ENCODE measurements at places on chromosomes 11 and 22.

DNA sequence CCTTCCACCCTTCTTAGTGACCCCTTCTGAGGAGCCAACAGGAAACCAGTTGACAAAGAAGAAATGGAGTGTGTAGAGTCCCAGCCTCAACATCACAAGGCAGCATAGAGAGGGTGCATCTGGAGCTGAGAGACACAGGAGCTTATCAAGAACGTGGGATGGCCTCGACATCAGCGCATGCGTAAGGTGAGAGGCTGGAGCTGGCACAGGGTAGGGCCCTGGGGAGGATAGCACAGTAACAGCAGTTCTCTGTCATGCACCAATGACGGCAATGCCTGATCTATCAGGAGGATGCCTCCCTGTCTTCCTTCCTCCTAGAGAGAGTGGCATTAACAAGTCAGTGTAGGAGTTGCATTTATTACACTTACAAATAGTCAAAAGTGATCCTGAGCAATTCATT lies 426.1 kb downstream of the NTM start:
- DNase-seq, result no peak

DNA sequence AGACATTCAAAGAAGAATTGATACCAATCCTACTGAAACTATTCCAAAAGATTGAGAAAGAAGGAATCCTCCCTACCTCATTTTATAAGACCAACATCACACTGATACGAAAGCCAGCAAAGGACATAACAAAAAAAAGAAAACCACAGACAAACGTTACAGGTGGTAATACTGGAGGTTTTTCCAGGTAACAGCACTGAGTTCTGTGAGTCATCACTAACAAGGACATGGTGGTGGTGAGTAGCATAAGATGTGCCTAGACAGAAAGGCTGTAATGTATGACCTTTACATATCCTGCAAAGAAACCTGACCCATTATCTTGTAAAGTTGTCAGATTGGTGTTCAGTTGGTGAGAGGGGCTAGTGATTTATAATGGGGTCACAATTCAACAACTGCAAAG lies 15.3 kb downstream of the OR9G1 start:
- DNase-seq, result no peak

- DNase-seq, result no peak
Measured at GRCh38 chr11:11865449-11865848, 23.7 kb downstream of the USP47 start.

DNA sequence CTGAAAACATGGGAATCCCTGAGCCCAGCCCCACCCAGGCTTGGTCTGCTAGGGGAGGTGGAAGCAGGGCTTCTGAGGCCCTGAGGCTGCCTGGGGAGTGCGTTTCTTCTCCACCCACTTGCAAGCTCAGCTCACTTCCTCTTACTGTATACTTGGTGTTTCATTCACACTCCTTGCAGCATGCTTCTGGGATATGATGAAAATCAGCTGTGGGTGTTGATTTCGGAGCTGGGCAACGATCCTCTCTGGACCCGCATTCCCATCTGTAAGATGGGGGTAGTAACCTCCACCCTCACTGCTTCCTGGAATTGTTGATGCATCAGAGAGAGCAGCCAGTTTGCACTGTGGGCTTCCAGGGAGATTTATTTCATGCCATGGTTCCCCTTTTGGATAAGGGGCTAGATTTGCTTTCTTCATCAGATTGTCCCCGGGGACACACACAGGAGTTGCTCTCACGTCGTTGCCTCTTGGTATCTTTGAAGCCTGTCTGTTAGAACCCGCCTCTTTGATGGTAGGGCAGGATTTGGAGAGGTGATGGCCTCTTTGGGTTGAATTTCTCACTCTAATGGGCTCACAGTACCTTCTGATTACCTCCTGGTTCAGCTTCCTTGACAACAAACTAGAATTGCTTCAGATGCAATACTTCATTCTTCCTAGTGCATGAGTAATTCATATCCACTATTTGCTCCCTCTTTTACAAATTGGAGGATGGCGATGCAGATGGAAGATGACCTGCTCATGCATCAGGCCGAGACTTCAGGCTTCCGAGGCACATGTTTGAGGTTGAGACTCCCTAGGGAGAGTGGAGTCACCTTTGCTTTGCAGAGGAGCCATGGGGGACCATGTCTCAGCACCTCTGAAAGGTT lies 40.4 kb downstream of the BCR start:
- DNase-seq, result no peak

GRCh38 chr11:35165423-35166368 lies 26.7 kb downstream of the CD44 start:
- peak; percentile 63 for DNase-seq

DNA sequence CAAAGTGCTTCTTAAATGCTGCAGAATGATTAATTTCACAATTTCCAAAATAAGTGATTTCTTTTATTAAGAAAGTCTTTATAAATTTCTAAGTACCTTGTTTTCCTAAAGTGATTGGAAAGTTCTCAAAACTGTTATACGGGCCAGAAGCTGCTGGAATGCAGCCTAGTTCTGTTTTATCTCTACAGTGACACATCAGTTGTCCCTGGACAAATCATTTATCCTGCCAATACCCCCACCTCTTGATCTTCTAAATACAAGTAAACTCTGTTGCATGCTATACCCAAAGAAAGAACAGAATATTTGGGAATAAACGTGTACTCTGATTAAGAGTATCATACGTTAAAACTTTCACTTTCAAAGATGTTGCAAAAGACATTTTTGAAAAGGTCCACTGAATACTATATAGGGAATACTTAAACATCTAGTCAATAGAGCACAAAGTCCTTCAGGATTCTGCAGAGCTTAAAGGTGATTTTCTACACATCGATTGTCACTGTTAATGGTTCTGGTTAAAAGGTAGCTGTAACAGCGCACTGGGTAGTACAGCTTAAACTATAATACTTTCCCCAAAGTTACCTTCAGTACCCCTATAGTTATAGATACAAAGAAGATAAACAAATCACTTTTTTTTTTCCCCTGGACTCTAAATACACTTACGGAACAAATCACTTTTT lies 92.1 kb upstream of the APOA1 start:
- no peak for DNase-seq

- no peak for DNase-seq
Measured at GRCh38 chr22:31235081-31235480, 23.0 kb downstream of the LIMK2 start.

GRCh38 chr11:19777039-19777376 lies 64.4 kb downstream of the NAV2 start:
- no peak for DNase-seq

DNA sequence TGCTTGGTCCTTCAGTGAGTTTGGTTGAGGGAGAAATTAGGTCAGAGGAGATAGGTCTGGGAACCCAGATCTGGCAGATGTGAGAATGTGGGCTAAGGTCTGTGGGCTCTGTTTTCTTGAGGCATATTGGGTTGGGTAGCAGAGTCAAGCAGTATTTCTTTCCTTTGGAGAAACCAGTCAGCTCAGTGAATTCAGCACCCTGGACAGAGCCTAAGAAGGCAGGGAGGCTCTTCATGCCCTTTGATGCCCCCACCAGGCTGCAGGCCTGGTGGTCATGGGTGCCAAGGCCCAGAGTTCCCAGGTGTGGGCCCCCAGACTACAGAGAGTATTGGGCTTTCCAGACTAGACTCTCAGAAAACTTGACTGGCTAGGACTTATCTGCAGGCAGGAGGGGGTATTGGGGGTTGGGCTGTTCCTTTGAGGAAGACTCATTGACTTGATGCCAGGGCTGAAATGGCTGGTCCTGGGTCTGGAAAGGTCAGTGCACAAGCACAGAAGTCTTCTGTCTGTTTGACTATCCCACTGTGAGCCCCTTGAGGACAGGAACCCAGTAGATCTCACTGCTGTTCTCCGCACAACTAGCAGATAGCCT lies 45.3 kb upstream of the NECTIN1 start:
- no peak for DNase-seq

DNA sequence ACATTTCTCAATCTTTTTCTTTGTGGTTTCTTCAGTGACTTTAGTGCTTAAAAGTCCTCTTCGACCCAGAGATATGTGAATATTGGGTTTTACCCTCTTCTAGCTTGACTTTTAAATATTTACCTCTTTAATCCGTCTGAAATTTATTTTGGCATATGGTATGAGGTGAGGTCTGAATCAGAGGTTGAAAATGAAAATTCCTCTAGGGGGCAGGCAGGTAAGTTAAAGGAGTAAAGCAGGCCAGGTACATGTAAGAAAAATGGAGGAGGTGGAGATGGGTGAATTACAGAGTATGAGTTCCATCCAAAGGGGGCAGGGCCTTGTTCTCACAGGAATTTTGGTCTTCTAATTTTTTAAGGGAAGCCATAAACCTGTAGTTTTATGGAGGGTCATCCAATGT lies 263.8 kb upstream of the NARS2 start:
- DNase-seq, result no peak

DNA sequence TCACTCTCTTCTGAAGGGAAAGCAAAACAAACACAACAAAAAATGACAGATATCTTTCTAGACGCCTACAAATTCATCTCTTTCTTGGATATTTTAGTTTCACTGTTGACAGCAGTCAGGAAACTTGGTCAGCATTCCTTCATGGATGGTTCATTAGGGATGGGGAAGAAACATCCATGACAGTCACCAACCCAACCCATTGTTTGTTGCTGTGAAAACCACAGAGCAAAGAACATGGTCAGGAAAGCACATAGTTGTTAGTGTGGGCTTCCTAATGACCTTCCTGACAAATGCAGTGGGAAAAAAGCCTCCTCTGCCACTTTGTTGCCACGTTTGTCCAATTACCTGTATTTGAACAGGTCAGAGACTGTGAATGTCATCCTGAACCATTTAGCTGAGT lies 139.8 kb upstream of the SNX19 start:
- no peak for DNase-seq

GRCh38 chr11:6554828-6555706 lies 48.3 kb downstream of the RRP8 start:
- no peak for DNase-seq

GRCh38 chr22:46694416-46695170 lies 43.5 kb downstream of the CERK start:
- DNase-seq, result no peak

GRCh38 chr11:57403802-57404147 lies 13.3 kb upstream of the PRG2 start:
- DNase-seq, result no peak

Measured in stimulated activated CD8-positive, alpha-beta memory T cell treated with anti-CD3 and anti-CD28 coated beads, Interleukin-12 subunit alpha, Interleukin-12 subunit beta, amount 100 ng/mL, for 4 hours (primary cell).